Activated gamma-delta T cell (primary cell): ENCODE measurements at places on chromosomes 5 and 9.

- DNase-seq, result no peak
Observed at GRCh38 chr9:133282464-133283238, 7.7 kb upstream of the ABO start.

DNA sequence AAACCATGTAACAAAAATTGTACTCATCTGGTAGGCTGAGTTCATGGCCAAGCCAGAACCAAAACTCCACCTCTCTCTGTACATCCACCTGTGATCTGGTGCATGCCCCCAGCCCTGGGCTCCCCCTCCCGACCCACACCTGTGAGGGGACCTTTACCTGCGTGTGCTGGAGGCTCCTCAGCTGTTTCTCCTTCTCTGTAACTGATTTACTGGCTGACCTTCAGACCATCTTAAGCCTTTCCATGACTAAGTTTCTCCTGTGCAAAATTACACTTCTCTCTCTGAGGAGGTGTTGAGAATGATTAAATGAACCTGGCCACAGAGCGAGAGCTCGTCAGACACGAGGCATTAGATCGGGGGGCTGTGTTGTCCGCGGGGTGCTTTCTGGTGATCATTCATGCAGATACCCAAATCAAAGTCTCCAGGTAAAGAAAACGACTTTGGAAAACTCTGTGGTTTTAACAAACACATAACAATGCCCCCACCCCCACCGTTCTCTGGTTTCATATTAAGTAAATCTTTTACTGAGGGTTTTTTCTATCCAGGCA lies 136.4 kb downstream of the SEMA5A start:
- no peak for DNase-seq

- DNase-seq, result no peak
Observed at GRCh38 chr5:75640395-75640794, 29.1 kb downstream of the ANKDD1B start.

DNA sequence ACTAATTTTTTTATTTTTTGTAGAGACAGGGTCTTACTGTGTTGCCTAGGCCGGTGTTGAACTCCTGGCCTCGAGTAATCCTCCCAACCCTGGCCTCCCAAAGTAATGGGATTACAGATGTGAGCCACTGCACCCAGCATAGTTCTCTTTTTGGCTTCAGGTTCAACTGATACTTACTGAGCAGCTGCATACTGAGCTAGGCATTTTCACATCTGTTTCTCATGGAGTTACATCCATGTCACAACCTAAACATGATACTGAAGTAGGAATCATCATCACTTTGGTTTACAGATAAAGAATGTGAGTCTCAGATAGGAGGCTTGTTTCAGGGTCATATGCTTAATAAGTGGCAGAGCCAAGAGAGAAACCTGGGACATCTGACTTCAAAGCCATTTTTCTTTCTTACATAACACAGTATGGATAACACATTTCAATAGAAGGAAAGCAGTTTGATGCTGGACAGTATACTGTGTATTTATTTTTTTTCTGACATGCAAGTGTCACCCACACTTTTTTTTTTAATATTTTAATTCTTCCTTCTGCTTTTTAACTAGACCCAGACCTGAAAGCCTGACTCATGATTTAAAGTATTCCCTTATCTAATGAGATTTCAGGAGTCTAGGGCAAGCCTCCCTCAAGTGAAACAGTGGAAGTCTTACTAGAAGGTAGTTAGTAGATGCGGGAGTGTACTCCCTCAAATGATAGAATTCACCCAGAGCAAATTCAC lies 90.8 kb downstream of the HACD4 start:
- DNase-seq, result no peak

DNA sequence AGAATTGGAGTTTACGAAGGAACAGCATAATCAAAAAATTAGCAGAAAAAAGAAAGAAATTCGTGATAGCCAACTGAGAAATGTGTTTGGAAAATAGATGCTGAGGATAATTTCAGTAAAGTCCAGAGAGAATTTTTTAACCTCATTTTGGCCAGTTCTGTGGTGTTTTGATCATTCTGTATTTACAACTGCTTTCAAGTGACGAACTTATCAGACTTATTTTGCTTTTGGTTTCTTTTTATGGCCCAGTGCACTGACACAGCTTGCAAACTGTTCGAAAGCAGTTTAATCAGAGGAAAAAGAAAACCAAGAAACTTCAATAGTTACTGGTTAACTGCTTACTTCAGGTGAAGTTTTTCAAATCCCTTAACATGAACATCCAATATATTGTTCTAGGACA lies 1.9 kb downstream of the SDHA start:
- DNase-seq, result no peak

DNA sequence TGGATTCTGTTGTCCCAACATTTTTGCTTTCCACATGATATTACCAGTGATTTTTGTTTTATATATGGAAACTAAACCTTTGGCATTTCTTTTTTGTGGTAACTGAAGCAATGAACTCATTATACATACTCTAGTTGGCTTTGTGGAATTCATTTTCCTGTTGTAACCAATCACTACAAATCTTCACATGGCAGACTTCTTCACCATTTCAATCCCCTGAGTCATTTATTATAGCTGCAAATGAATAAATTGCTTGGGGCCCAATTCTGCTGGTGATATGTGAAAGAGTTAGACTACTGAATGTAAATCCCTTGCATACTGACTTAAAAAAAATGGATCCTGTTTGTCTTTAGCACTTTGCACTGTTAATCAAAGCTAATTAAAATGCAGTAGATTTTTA lies 1709.6 kb upstream of the WWC1 start:
- DNase-seq, result no peak

DNA sequence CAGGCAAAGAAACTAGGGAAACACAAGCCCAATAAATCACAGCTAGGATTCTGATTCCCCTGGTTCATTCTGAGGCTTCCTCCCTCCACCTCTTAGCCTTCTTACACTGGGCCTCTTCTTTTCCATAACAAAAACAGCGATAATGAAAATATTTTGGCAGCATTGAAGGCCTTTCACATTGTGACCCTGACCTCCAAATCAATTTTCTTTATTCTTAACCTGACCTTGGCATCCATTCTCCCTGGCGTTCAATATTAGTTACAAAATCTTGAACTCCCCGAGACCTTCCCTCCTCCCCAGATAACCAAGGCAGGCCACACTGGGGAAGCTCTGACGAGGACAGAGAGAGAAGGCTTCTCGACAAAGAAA lies 399.9 kb downstream of the ZSWIM6 start:
- no peak for DNase-seq

DNA sequence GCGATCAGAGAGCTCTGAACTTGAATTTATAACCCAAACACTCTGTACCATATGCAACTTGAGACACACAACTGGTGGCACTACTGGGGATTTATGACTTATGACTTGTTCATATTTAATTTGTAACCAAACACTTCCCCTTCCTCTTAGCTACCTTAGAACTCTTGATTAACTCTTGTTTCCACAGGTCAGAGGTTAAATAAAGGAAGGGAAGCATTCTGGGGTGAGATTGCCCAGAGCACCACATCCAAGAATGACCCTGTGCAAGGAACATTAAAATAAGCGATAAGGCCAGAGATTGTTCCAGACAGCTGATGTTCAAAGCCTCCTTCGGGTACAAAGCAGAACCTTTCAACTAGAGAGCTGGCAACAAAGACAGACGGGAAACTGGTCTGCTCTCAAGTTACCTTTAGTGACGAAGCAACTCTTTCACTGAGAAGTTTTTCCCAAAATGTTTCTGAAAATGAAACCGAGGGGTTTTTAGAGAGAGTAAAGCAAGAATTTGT lies 242.6 kb downstream of the DENND1A start:
- DNase-seq, result no peak

- DNase-seq, result no peak
Observed at GRCh38 chr9:129783516-129784361, 19.2 kb upstream of the TOR1B start.

DNA sequence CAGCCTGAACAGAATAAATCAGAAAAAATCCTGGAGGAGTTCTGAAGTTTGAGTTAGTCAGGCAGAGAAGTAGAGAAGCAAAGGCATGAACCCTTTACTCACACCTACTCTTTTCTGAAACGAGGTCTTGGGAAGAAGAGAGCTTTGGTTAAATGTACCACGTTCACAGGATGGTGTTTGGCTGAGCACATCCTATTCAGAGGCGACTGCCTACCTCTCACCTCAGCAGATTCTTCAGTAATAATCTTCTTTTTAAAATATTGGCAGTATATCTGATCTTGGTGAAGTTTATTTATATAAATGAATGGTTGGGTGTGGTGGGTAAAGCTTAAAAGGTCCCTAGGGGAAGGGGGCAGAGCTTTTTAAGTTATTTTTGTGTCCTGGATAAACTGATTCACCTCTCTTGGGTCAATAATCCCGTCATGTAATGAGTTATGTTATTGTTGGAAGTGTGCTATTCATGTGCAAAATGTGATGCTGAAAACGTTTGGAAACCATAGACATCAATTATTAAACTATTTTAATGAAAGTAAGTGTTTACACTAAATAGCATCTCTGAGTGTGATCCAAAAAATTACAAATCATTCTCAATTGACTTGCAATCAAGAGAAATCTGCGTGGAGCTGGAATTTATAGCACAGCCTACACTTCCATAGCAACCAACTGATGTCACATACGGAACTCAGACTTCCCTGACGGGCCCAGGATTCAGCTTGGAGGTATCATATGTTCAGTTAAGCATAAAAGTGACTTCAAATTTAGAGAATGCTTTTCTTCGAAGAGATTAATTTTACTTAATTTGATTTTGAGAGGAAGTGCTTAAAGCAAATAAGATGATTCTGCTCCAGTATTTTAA lies 94.3 kb upstream of the EQTN start:
- DNase-seq, result no peak

- DNase-seq, result no peak
Observed at GRCh38 chr9:21470126-21470525, 12.0 kb downstream of the IFNE start.

- no peak for DNase-seq
Observed at GRCh38 chr5:103480246-103480645, 82.3 kb downstream of the NUDT12 start.

- no peak for DNase-seq
Observed at GRCh38 chr9:132787748-132788159, 90.3 kb downstream of the AK8 start.

GRCh38 chr9:137755261-137755927 lies 122.2 kb upstream of the CACNA1B start:
- no peak for DNase-seq

GRCh38 chr5:8329773-8330172 lies 460.8 kb downstream of the MTRR start:
- DNase-seq, result no peak

DNA sequence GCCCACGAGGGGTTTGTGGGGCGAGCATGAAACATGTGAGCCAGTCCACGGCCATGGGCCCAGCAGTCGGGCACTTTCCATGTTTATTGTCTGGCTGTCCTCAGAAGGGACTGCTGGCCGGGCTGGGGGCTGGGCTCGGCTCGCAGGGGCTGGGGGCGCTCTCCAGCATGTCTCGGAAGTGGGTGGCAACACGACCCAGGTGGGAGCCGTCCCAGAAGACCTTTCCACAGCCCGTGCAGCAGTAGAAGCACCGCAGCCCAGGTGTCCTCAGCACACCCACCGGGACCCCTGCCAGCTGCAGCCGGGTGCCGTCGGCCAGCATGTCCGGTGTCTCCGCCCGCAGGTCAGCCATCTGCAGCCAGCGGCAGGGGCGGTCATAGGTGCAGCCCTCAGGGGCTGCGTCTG lies 4.8 kb upstream of the NRARP start:
- DNase-seq, result no peak

DNA sequence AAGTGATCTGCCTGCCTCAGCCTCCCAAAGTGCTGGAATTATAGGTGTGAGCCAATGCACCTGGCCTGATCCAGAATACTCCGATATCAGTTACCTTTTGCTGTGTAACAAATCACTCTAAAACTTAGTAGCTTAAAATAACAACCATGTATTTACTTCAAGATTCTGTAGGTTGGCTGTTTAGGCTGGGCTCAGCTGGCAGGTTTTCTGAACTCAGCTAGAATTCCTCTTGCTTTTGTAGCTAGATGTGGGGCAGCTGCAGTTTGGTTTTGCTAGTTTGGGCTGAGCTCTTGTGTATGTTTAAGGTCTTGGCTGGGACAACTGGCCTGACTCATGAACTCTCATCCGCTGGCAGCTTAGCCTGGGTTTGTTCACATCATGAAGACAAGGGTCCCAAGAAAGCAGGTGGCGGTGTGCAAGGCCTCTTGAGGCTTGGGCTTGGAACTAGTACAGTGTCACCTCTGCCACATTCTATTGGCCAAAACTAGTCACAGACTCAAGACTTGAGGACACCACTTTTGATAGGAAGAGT lies 138.3 kb upstream of the SHB start:
- no peak for DNase-seq

DNA sequence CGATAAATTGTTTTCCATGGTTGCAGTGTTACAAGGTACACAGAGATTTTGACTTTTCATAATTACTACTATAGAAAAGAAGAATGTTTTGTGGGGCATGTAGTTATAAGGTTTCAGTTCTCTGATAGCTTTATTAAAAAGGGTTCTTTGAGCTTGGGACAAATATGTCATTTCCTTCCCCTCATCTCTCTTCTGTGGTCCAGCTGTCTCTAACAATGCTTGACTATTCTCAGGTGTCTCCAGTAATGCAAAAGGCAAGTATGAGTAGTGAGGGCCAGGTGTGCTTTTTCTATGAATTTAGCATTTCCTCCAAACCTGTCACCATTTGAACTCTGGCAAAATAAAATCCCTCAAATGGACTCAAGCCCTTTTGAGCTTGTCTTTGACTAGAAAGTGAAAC lies 84.3 kb downstream of the SLF1 start:
- DNase-seq, result no peak

DNA sequence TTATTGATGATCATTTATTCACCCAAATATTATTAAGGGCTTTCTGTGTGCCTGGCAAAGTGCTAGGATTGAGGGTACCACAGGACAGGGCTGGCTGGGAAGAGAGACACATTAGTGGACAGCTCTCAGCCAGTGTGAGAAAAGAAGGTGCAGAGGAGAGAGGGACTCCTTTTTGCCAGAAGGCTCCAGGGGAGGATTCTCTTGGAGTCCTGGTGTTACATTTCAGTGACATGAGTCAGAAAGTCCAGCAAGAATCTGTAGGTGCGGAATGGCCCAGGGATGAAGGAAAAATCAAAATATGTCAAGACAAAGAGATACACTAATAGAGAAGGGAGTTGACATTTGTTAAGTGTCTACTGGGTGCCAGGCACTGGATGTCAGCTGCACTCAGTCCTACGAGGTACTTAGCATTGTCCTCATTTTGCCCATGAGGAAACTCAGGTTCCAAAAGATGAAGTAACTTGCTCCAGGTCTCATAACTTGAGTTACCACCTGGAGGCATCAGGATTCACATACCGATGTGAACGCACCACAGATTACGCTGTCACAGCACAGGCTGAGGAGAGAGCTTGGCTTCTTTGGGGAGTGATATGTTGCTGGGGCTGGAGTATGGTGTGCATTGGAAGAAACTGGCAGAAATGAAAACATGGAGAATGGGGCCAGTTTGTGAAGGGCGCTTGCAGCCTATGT lies 60.5 kb downstream of the RASGRF2 start:
- no peak for DNase-seq

- no peak for DNase-seq
Observed at GRCh38 chr5:36877667-36878391, 1.3 kb downstream of the NIPBL start.
